ENCODE measurements at places on chromosomes 2 and 18. TPM values are rescaled to one million over a fixed set of nuclear protein-coding genes. Genes with fewer than 3 reads are reported as not detected.

The CNNM4 gene
- polyA plus RNA-seq = 16.4 TPM

DNA sequence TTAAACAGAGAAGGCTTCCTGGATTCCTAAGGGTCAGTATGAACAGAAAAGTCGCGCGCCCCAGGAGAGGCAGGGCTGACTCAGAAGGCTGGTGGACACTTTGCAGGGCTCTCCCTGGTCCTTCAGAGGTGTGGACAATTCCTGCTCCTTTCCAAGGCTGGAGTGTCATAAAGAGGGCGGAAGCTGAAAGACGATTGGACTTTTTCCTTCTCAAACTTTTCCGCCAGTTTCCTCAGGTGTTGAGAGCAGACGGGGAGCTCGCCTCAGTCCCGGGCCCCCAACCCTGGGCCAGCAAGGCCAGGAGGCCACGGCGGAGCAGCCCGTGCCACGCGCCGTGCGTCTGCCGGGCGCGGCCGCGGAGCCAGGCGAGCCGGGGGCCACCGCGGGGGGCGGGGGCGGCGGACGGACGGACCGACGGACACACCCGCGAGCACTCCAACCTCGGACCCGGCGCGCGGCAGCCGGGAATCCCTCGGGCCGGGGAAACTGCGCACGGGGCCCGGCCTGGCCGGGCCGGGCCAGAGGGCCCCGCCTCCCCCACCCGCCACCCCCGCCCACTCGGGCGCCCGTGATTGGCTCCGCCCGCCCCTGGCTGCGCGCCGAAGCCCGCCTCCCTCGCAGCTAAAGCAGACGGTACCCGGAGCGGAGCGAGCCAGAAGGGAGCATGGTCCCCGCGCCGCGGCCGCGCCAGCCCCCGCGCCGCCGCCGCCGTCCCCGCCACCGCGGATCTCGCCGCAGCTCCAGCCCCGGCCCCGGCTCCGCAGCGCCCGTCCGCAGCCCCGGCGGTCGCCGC is at the start of gene KLHL29:
TSS of gene KLHL29 (plus strand) at position 629 of the 793 bp plus-strand sequence. CDS start 177,018 bp downstream, outside the sequence.
- peak; percentile 85 for DNase-seq

- DNase-seq = no peak
Measured at GRCh38 chr2:1916881-1917280, 172.6 kb upstream of the PXDN start.

The AMMECR1L gene
- polyA plus RNA-seq = 13.4 TPM

DNA sequence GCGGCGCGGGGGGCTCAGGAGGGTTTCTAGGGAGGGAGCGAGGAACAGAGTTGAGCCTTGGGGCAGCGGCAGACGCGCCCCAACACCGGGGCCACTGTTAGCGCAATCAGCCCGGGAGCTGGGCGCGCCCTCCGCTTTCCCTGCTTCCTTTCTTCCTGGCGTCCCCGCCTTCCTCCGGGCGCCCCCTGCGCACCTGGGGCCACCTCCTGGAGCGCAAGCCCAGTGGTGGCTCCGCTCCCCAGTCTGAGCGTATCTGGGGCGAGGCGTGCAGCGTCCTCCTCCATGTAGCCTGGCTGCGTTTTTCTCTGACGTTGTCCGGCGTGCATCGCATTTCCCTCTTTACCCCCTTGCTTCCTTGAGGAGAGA is 5.2 kb downstream of the PROC start:
- no peak for DNase-seq

- peak; percentile 82 for DNase-seq
Measured at GRCh38 chr2:72755647-72756423, 70.0 kb downstream of the EXOC6B start.

GRCh38 chr2:6353669-6354068 is 512.0 kb downstream of the CMPK2 start:
- no peak for DNase-seq

GRCh38 chr2:158745866-158746382 is 49.2 kb upstream of the DAPL1 start:
- no peak for DNase-seq

- DNase-seq = no peak
Measured at GRCh38 chr2:923832-924601, 26.6 kb upstream of the SNTG2 start.

DNA sequence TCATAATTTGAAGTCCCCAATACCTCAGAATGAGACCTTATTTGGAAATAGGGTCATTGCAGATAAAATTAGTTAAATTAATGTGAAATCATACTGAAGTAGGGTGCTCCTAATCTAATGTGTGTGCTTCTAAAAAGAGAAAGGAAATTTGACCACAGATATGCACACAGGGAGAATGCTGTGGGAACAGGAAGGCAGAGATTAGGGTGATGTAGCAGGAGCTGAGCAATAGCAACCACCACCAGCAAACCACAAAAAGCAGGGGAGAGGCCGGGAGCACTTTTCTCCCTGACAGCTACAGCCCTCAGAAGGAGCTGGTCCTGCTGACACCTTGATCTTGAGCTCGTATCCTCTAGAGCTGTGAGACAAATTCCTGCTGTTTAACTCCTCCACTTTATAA is 24.6 kb upstream of the SCG2 start:
- DNase-seq = no peak

The TMEM169 gene
- 3.8 TPM for polyA plus RNA-seq

GRCh38 chr2:27809761-27810241 is 38.3 kb downstream of the MRPL33 start:
- no peak for DNase-seq

DNA sequence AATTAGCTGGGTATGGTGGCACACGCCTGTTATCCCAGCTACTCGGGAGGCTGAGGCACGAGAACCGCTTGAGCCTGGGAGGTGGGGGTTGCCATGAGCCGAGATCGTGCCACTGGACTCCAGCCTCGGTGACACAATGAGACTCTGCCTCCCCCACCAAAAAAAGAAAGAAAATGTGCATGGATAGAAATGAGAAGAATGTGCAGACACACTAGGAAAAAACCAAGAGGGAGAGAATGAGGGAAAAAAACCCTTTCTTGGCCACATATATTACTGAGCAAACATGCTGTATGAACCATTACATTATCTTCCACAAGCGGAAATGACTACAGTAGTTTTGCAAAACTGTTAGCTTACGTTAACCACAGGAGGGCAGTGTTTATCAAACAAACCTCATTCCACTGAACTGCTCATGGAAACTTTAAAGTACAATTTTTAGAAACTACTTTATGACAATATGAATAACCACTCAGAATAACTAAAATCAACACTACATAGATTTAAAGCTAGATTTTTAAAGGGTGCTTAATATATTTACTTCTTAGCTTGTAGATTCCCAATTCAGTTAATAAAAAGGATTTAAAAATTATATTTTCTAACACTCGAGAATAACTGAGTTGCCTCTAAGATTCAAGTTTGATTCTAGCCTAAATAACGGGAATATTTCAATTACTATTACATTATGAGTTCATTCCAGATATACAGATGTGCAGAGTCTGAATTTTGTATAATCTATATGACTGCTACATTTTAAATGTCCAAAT is 26.4 kb downstream of the ASXL2 start:
- DNase-seq = peak; percentile 72
